ENCODE measurements at places on chromosomes 6 and 20.

DNA sequence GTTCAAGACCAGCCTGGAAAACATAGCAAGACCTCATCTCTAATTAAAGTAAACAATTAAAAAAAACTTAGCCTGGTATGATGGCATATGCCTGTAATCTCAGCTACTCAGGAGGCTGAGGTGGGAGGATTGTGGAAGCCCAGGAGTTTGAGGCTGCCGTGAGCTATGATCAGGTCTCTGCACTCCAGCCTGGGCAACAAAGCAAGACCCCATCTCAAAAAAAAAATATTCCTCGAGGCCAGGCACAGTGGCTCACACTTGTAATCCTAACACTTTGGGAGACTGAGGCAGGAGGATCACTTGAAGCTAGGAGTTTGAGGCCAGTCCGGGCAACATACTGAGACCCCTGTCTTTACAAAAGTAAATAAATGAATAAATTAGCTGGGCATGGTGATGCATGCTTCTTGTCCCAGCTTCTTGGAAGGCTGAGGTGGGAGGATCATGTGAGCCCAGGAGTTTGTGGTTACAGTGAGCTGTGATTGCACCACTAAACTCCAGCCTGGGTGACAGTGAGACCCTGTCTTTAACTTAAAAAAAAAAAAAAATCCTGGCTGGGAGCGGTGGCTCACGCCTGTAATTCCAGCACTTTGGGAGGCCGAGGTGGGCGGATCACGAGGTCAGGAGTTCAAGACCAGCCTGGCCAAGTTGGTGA lies 9.3 kb upstream of the C2 start:
- H3K27me3 ChIP-seq = no peaks in the 10 kb centered on the region
- no peak overlapping the region for H3K27ac ChIP-seq
- no peak overlapping the region for H3K4me3 ChIP-seq
- no peak for DNase-seq
- no peaks in the 10 kb centered on the region for H3K4me1 ChIP-seq

DNA sequence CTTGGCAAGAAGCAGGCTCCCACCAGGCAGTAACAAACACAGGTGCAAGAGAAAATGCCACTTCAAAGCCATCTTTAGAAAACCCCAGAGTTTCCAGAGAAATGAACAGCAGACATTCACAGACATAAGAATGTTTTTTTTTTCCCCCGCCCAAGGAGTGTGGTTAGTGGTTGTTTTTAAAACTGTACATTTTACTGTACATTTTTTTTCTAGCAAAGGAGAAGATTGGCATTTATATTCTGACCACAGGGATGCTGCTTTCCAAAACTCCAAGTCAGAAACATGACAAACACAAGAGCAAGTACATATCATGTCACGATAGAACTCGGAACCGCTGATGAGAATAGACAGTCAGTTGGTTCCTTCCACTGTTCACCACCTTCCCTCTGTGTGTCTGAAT lies 197.9 kb downstream of the LRFN2 start:
- H3K36me3 ChIP-seq = no peaks in the 10 kb centered on the region
- H3K27me3 ChIP-seq = no peaks in the 10 kb centered on the region
- H3K4me1 ChIP-seq = no peaks in the 10 kb centered on the region
- no peak overlapping the region for H3K27ac ChIP-seq

- DNase-seq = no peak
- no peak overlapping the region for H3K4me3 ChIP-seq
- peaks cover 89% of the 10 kb centered on the region for H3K36me3 ChIP-seq
- no peak overlapping the region for H3K27ac ChIP-seq
These were observed 11.7 kb downstream of the OSER1 start for GRCh38 chr20:44198872-44199271.

GRCh38 chr6:22765015-22765414 lies 195.6 kb downstream of the HDGFL1 start:
- no peaks in the 10 kb centered on the region for H3K36me3 ChIP-seq
- H3K27me3 ChIP-seq = no peaks in the 10 kb centered on the region
- H3K4me3 ChIP-seq = no peak overlapping the region
- peak overlapping the region; percentile 26 for H3K27ac ChIP-seq

DNA sequence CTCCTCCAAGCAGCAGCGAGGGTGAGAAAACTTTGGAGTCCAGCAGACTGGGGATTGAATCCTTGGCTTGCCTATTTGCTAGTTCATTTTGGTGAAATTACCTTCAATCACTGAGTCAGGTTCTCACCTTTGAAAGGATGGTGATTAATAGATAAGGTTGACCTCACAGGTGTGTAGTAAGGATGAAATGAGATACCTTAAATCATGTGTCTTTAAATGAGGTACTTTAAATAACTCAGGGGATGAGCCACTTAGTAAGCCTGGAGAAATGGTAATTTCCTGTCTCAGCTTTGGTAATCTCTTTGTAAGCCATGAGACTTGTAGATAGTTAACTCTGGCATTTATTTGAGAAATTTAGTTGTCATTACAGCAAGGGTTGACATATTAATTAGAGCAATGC lies 70.2 kb downstream of the TULP4 start:
- H3K4me1 ChIP-seq = peaks cover 48% of the 10 kb centered on the region
- H3K4me3 ChIP-seq = no peak overlapping the region
- DNase-seq = no peak
- peak overlapping the region; percentile 33 for H3K27ac ChIP-seq
- H3K36me3 ChIP-seq = no peaks in the 10 kb centered on the region

- H3K36me3 ChIP-seq = no peaks in the 10 kb centered on the region
- no peak overlapping the region for H3K27ac ChIP-seq
- no peak for DNase-seq
- H3K4me1 ChIP-seq = peaks cover 26% of the 10 kb centered on the region
- no peak overlapping the region for H3K4me3 ChIP-seq
- no peaks in the 10 kb centered on the region for H3K27me3 ChIP-seq
These were observed 265.7 kb downstream of the ADGRG6 start for GRCh38 chr6:142567461-142567860.

DNA sequence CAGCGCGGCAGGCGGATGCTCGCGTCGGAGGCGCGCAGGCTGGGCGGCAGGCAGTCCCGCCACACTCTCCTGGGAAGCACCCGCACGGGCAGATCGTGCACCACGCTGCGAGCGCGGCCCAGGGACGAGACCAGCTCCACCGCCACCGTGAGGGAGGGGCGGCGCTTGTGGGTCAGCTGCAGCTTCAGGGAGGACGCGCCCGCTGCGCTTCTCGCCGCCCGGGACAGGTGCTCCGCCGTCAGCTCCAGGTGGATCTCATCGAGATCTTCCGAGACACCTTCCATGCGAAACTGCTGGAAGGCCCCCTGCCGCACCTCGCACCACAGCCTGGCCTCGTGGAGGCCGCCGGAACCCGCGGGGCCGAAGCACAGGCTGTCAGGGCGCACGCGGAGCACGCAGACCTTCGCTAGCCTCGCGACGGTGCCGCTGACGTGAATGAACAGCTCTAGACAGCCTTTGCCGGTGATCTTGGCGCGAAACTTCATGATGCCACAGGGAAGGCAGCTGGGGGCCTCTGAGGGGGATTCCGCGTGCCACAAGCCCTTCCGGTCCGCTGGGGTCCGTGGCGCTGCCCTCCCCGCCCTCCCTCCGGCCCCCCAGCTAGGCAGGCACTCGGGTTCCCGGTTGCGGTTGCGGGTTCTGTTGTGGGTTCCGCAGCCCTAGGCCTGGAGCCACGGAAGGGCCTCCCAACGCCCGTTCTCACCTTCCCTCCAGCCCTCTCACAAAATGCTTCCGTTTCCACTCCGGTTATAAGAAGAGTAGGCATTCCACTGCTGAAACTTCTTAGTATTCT lies at the start of gene HUS1B:
HUS1B (minus strand) TSS at position 641 of the 793 bp plus-strand sequence; CDS start at position 485, 156 bp downstream.
- DNase-seq = no peak
- H3K4me1 ChIP-seq = no peaks in the 10 kb centered on the region
- no peaks in the 10 kb centered on the region for H3K27me3 ChIP-seq
- no peaks in the 10 kb centered on the region for H3K36me3 ChIP-seq
- H3K4me3 ChIP-seq = no peak within 1 kb of the TSS

DNA sequence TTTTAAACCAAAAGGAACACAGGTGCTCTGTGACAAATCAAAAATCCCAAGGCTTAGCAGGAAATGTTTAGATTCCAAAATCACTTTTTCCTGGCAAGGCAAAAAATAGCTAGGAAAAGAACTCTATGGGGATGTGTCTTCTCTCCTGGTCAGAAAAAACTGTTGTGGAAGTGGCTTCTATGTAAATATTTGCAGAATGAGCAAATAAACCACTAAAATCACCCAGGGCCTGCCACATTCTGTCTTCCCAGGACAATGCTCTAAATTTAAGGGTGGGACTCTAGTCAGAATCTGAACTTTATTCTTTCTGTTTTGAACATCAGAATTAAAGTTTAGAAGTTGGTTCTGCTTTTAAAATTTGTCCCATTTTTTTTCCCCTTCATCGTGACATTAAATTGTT lies 29.3 kb downstream of the GCM1 start:
- no peaks in the 10 kb centered on the region for H3K36me3 ChIP-seq
- no peak for DNase-seq
- peaks cover 14% of the 10 kb centered on the region for H3K4me1 ChIP-seq

GRCh38 chr20:3854462-3854871 lies 7.8 kb downstream of the MAVS start:
- H3K36me3 ChIP-seq = peaks cover 39% of the 10 kb centered on the region
- no peak overlapping the region for H3K4me3 ChIP-seq
- no peak for DNase-seq
- no peaks in the 10 kb centered on the region for H3K27me3 ChIP-seq
- no peaks in the 10 kb centered on the region for H3K4me1 ChIP-seq
- H3K27ac ChIP-seq = no peak overlapping the region

GRCh38 chr6:32637219-32637880 lies at the start of gene HLA-DQA1:
TSS of gene HLA-DQA1 (plus strand) at chr6:32637406. CDS start at chr6:32637459, 53 bp downstream.
- H3K27me3 ChIP-seq = no peaks in the 10 kb centered on the region
- no peak within 1 kb of the TSS for H3K4me3 ChIP-seq
- H3K4me1 ChIP-seq = no peaks in the 10 kb centered on the region
- no peak for DNase-seq
- H3K36me3 ChIP-seq = no peaks in the 10 kb centered on the region

- no peak overlapping the region for H3K27ac ChIP-seq
- H3K4me1 ChIP-seq = no peaks in the 10 kb centered on the region
- H3K4me3 ChIP-seq = no peak overlapping the region
- H3K36me3 ChIP-seq = no peaks in the 10 kb centered on the region
- peak; percentile 84 for DNase-seq
These were observed 78.7 kb upstream of the PHACTR3 start for GRCh38 chr20:59525500-59526241.

GRCh38 chr6:4920914-4921410 lies 82.9 kb downstream of the RPP40 start:
- no peak overlapping the region for H3K27ac ChIP-seq
- H3K4me1 ChIP-seq = no peaks in the 10 kb centered on the region
- DNase-seq = no peak
- no peaks in the 10 kb centered on the region for H3K27me3 ChIP-seq
- H3K36me3 ChIP-seq = no peaks in the 10 kb centered on the region
